Stimulated activated CD4-positive, alpha-beta T cell treated with anti-CD3 and anti-CD28 coated beads, Interleukin-12 subunit alpha, Interleukin-12 subunit beta, amount 100 ng/mL, for 48 hours (primary cell): ENCODE measurements at places on chromosomes 7 and 10.

DNA sequence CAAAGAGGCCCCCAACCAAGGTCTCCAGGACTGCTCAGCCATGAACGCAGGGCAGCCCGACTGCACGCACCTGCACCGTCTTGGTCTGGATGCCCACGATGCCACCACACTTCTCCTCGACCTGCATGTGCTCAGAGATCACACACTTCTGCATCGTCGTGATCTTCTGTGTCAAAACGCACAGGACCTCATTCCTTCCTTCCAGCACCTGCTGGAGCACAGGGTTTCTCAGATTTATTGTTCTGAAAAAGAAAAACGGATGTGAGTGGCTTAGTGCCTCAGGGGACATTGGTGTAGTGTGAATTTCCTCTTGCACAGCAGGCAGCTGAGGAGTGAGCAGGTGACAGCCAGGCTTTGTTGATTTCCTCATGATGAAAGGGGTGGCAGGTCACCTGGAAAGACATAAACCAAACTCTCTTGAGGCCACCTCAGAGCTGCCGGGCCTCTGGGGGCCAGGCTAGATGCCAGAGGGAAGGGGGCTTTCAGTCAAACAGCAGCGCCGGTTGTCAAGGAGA is 38.2 kb downstream of the GSDME start:
- no peak for DNase-seq

DNA sequence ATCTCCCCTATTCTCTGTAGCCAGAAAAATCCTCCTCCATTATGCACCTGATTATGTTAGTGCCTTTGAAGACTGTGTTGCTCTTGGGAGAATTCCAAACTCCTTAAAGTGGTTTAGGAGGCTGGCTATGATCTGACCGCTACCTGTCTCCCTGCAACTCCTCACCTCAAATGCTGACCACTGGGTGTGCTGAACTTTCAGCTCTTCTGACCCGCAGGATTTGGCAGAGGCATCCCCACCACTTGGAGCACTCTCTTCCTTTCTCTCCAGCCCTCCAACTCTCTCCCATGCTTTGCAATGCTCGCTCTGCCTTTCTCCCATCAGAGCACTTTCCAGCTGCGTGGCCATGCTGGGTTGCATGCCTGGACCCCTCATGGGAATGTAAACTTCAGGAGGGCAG is 227.6 kb downstream of the RPS24 start:
- DNase-seq, result no peak

- DNase-seq, result no peak
Measured at GRCh38 chr7:81574723-81575326, 195.0 kb downstream of the HGF start.

- no peak for DNase-seq
Measured at GRCh38 chr10:106395041-106395749, 769.3 kb downstream of the SORCS1 start.

DNA sequence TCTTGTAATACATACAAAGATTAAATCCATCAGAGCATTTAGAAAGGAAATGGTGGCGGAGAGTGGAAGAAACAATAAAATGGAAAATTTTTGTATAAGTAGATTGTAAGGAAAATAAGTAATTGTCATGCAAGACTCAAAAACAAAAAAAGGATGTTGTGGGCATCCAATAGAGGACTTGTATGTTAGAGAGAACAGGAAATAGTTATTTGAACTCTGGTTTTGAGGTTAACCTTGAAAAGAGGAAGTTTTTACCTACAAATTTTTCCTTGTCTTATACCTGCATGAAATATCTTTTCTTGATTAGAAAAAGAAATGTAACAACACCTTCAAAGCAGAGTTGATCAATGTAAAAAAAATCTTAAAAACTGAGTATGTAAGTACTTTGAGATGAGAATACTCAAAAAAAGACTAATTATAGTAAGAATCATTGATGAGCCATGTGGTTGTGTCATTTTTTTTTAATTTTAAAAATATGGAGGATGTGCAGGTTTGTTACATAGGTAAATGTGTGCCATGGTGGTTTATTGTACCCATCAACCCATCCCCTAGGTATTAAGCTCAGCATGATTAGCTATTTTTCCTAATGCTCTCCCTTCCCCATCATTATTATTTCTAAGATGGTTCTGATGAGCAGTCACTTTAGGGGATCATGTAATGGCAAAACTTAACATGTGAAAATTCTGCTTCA is 11.9 kb downstream of the TMEM106B start:
- no peak for DNase-seq

- no peak for DNase-seq
Measured at GRCh38 chr7:106346167-106346677, 61.4 kb upstream of the NAMPT start.
